Stimulated activated CD8-positive, alpha-beta memory T cell treated with anti-CD3 and anti-CD28 coated beads, Interleukin-15, amount 100 ng/mL, for 24 hours (primary cell): ENCODE measurements at places on chromosomes 1 and 21.

- no peak for DNase-seq
Observed at GRCh38 chr1:81681114-81681513, 119.6 kb upstream of the ADGRL2 start.

- no peak for DNase-seq
Observed at GRCh38 chr1:55965981-55966461, 613.3 kb downstream of the PLPP3 start.

DNA sequence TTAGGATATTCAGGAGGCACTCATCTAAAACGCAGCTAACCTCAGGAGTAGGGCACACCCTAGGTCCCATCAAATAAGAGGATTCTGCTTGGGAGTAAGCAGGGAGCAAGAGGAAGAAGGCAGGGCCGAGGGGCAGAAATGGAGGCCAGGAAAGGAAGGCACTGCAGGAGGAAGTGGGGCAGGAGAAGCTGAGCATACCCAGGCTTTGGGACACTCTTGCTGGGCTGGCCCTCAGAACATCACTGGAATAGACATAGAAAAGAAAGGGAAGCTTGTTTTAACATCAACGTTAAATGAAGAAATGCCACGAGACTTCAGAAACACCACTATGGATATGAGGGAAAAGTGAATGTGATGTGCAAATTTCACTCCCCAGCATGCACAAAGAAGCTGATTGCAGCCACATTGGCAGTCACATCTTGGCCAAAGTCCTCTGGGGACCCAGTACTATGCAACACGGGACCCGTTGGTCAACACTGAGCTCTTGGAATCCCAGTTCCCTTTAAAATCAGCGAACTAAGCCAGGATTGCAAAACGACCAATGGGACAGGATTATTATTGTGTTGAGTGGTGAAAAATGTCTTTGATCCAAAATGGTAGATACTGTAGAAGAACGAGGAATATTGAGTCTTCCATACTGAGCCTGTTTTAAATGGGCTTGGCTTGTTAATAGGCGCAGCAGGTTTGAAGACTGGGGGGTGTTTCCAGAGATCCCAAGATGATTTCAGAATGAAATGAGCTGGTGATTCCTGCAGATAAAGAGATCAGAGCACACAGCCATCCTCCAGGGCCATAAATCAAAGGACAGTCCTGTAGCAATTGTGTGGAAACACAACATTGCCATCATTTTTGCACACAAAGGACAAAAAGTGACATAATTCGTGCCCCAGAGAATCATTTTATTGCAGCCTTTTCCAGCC lies 152.4 kb downstream of the TOMM20 start:
- DNase-seq = no peak

DNA sequence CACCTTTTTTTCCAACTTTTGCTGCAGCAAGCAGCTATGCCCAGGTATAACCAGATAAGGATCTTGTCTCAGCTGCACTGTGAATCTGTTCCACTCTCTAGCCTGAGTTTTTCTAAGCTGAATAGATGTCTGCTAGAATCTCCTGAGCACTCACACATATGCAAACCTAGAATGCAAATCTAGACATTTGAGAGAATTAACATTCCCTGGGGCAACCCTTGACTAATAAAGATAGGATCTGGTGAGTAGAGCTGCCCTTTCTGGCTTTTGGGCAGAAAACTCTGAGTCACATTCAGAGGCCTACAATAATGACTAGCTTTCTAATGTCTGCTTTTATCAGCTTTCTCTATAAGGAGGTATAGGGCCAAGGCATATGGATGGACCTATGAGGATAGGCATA lies 61.4 kb upstream of the BARHL2 start:
- no peak for DNase-seq

- no peak for DNase-seq
Observed at GRCh38 chr1:174366946-174367345, 80.8 kb upstream of the GPR52 start.

DNA sequence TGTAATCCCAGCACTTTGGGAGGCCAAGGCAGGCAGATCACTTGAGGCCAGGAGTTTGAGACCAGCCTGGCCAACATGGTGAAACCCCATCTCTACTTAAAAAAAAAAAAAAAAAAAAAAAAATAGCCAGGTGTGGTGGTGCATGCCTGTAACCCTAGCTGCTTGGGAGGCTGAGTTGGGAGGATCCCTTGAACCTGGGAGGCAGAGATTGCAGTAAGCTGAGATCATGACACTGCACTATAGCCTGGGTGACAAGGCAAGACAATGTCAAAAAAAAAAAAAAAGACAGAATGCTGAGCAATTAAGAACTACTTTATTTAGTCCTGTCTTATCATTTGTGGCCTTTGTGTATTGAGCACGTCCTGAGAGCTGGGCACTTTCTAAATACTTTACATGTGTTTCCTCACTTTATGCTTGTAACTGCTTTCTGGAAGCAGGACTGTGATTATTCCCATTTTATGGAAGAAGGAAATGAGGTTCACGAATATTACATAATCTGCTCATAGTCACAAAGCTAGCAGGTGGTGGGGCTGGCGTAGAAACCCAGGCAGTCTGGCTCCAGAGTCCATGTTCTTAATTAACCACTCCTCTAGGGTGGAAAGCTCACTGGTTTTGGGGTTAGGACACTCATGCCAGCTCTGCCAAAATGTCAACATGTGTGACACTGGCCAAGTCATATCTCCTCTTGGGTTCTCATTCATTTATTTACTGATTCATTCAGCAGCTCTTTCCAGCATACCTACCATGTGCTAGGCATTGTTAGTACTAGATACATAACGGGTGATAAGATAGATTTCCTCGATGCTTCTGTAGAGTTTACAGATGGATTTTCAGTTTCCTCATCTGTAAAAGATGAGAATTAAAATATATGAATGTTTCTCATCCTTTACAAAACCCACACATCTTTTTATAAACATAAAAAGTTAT lies 57.7 kb downstream of the DDR2 start:
- no peak for DNase-seq

DNA sequence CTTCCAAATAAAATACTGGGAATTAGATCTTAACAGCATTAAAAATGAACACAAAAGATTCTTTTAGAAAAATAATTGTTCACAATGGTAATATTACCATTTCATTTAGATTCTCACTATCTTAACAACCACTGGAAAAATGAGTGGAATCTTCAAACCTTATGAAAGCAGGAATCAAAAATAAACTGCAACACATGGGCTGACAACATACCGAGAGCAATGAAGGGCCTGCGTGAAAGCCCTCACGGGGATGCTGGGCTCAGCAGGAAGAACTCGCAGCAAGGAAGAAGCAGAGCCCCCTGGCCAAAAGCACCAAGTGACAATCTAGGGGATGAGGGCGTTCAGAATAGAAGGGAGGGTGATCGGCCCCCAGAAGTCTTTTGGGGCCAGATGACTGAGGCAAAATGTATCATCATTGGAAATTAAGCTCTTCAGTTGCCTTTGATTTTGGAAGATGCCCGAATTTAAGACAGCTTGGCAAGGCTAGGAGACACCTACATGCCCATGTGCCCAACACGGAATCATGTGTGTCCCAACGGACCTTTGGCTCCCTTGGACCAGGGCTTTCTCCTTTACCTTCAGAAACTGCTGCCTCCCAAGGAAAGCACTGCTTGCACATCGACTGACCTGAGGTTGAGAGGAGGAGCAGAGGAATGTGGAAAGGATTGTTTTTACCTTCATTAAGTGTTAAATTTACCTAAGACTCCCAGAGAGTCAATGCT lies 103.9 kb downstream of the TGFBR3 start:
- no peak for DNase-seq

- no peak for DNase-seq
Observed at GRCh38 chr1:239184561-239185244, 201.7 kb upstream of the CHRM3 start.

DNA sequence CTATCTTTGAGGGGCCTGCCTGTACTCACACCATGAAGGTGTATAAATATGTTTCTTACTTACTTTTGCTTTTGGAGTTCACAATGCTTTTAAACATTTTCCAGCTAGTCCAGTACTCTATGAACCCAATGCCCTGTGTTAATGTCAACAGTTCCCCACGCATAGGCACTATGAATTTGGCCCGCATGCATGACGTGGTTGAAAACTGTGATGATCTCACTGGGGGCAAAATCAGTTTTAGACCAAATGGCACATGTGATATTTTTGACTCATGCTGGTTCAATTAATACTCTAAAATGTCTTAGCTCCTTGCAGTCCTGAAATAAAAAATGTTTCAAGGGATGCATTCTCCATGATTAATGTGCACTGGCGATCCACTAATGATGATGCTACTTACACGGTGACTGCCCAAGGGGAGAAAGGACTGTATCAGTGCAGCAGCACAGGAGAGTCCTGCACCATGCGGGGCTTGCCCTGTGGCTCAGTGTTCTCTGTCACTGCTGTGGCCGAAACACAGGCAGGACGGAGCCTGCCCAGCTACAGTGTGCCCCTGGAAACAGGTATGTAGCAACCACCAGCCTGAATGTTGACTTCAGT lies 15.7 kb downstream of the FNDC7 start:
- DNase-seq = no peak

- DNase-seq = no peak
Observed at GRCh38 chr1:234697741-234698140, 87.8 kb upstream of the IRF2BP2 start.

GRCh38 chr1:22872981-22873664 lies 99.5 kb downstream of the LACTBL1 start:
- no peak for DNase-seq

DNA sequence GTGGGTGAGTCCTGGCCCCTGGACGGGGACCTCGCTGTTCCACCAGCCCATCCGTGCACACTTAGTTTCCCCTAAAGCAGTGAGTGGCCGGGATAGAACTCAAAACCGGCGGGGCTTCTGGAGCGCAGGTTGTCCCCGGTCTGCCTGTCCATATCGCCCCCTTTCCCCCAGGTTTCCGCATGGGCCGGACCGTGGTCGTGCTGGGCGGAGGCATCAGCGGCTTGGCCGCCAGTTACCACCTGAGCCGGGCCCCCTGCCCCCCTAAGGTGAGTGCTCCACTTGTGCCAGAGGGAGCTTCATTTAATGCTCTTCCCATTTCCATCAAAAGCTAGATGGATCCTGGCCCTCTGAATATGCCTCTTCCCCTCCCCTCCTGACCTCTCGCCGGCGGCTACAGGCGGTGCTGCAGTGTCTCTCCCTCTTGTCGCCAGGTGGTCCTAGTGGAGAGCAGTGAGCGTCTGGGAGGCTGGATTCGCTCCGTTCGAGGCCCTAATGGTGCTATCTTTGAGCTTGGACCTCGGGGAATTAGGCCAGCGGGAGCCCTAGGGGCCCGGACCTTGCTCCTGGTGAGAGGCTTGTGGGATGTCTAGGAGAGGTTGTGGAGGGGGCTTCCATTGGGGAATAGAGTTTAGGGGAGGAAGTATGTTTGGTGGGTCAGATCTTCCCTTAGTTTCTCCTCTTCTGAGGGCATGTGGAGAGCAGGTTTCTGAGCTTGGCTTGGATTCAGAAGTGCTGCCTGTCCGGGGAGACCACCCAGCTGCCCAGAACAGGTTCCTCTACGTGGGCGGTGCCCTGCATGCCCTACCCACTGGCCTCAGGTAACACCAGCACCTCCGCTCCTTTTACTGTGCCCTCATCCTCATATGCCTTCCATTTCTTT lies 683 bp downstream of the PPOX start:
- DNase-seq = no peak

DNA sequence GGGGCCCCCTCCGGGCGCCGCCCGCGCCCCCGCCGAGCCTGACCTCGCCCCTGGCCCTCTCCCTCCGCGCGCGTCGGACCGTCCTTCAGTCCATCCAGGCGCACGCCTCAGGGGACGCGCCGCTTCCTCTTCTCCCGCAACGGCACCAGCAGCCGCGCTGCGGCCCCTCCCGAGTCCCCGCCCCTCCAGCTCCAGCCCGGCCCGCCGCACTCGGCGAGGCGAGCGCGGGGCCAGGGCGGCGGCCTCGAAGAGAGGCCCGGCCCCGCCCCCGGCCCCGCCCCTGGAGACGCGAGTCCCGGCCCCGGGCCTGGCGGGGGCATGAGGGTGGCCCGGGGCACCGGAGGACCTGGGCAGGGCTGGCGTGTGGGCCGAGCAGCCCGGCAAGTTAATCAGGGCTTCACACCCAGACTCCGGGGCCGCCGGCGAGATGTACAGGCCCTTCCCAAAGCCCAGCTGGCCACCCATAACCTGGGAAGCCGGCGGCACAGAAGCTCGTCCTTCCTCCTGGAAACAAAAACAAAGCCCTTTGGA lies at the start of gene IGSF3:
Gene IGSF3 (minus strand): TSS at position 159 of the 531 bp plus-strand sequence. CDS start 1,407 bp downstream, outside the sequence.
- DNase-seq = no peak
